Hematopoietic multipotent progenitor cell treated with erythropoietin and hydrocortisone succinate and interleukin-3 and kit ligand, for 17 days (in vitro differentiated cells): ENCODE measurements at places on chromosomes 4 and X.

DNA sequence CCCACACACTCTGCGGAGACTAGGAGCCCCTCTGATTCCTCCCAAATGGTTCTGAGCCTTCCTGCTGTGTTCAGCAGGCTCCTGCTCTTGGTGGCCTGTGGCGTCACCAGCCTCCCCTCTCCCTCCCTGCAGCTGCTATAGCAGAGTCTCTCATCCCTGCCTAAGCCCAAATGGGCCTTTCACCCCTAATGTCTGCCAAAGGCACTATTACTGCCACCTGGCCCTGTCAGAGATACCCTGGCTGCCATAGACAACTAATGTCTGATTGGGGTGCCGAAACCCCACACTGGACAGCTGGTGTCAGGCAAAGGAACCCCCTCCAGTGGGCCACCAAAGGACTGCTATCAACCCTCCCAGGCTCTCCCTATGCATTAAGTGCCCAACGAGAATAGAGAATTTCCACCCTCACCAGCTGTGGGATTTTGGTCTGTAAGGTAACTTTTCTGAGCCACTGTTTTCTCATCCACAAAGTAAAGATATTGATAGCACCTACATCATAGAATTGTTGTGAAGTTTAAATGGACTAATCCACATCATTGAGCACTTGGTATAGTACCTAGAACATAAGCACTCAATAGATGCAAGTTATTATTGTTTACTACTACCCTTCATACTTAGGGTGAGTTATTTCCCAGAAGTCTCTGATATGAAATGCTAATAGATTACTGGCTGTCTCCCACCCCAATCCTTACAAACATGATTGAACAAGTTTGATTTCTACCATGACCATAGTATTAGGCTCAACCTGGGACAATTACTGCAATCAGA is 421.3 kb downstream of the MID1IP1 start:
- DNase-seq, result no peak

DNA sequence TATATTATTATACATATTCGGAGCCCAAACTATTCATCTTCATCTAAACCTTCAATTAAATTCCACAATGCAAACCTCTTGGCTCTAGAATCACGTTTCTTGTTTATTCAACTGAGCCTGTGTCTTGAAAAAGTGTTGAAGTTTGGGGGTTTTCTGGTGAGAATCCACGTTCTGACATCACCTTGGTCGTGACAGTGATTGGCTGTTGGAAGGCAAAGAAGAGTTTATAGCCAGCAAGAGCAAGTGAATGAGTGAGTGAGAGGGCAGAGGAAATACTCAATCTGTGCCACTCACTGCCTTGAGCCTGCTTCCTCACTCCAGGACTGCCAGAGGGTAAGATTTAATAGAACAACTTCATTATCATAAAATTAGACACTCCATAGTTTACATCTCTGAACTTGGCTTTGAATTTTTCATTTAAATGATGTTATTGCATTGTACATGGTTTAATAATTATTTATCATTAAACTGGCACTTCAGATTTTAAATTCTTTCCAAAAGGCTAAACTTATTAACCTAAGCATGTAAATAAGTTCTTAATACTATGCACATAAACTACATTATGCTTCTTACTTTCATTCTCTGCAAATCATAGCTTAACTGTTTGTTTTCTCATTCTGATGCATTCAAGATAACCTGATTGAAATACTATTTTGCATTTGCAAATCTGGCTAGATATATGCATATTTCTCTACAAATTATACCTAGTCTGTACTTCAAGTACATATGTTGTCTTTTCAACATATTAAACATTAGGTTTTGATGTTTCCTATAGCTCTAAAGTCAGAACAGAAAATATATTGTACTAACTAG is at the start of gene IBSP:
IBSP (plus strand) TSS at position 254 of the 813 bp plus-strand sequence. CDS start 2,808 bp downstream, outside the sequence.
- no peak for DNase-seq

DNA sequence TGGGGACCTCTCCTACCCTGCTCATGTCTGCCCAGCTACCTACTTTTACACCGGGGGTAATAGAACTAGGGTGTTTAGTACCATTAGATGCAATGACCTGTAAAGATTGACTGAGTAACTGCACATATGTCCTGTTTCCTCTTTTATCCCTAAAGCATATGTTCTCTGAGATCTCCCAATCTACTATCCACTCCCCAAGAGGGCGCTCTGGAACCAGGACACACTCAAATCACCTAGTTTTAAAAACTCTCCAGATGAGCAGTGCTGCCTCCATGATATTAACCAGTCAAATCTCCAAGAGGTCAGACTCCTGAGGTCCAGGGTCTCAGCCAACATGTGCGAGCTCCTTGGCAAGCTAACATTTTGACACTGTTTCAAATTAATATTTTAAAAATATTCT is 87.0 kb upstream of the TSPAN5 start:
- peak; percentile 54 for DNase-seq

- DNase-seq, result no peak
Measured at GRCh38 chrX:1215123-1215823, 2.8 kb upstream of the CRLF2 start.

GRCh38 chr4:101192244-101192643 is 155.1 kb downstream of the PPP3CA start:
- no peak for DNase-seq

DNA sequence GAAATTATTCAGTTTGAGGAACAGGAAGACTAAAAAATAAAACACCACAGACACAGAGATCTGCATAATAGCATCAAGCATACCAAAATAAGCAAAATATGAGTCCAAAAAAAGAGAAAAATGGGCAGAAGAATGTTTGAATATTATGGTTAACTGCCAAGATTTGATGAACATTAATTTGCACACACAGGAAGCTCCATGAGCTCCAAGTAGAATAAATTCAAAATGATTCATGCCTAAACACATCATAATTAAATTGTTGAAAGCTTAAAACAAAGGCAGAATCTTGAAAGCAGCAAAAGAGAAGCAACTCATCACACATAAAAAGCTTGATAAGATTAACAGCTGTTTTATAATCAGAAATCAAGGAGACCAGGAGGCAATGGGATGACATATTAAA is 156.6 kb upstream of the ARSJ start:
- no peak for DNase-seq

DNA sequence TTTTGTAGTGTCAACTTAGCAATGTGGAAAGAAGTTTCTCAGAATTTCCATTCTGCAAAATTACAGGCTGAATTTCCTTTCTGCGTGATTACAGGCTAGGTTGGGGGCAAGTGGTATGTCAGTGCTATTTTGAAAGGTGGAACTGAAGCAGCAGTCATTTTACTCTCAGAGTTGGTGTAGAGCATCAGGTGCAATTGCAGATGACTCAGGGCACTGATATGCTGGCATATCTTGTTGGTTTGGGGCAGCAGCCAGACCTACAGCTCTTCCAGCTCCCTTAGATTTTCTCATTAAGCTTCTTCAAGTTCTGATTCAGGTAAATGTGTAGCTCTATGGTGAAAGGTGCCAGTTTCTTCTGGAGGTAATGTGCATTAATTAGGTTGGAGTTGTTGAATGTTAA is 930.7 kb upstream of the PCDH10 start:
- DNase-seq, result no peak

DNA sequence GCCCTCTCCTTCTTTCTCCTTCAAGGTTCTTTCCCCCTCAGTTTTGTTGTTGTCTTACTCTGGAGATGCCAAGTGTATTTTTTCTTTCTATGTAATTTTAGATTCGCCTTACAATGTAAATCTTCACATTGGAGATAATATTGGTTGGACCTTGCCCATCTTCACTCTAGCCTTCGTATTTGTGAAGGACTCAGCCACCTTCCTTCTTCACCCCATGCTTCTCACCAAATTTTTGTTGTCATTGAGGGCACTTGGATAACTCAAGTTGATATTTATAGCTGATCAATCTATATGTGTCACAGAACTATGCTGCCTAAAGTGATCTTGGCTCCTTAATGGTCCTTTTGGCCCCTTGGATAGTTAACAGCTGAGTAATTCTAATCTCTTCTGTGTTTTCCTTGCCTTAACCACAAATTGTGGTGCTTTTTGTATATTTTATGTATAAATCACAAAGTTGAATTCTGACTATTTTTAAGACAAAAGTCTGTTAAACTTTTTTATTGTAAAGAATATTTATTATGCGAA is 6.5 kb downstream of the SPRY1 start:
- no peak for DNase-seq

DNA sequence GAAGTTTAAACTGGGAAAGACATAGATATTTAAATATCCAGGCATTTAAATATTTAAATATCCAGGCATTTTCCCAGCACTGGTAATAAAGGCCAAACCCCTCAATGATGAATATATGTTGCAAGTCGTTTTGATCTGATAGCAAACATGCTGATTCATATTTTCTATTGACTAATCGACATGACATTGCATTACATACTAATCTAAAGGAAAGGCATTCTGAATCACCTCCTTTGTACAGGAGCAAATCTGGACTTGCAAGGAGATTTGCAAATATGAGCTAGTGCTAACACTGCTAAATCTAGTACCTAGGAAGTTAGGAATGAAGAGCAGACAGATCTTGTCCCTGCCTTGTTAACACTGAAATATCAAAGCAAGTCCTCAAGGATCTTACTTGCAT is 207.3 kb downstream of the SLC7A11 start:
- DNase-seq, result peak; percentile 5

DNA sequence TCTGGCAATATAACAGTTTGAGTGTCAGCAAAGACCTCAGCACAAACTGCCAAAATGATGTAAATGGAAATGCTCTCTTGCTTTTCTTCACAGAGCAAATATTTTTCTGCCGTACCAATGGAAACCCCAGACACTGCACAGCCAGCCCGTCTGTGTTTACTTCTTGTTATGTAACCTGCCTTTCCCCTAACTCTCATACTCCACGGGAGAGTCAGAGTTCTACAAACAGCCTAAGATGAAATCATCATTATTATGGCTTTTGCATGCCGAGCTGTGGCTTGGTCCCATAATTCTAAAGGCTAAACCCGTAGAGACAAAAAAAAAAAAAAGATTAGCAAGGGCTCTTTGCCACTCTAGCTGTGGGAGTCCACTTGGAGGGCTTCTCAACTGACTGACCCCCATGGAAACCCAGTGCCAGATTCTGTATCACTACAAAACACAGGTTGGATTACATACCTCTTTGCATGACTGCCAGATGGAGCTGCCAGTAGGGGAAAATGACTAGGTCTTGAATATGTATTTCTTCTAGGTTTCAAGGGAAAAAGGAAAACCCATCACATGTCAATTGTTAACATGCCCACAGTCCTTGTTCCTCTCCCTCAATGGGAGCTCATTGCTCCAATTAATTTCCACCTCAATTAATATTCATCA is 197.2 kb upstream of the CNKSR2 start:
- DNase-seq, result no peak

DNA sequence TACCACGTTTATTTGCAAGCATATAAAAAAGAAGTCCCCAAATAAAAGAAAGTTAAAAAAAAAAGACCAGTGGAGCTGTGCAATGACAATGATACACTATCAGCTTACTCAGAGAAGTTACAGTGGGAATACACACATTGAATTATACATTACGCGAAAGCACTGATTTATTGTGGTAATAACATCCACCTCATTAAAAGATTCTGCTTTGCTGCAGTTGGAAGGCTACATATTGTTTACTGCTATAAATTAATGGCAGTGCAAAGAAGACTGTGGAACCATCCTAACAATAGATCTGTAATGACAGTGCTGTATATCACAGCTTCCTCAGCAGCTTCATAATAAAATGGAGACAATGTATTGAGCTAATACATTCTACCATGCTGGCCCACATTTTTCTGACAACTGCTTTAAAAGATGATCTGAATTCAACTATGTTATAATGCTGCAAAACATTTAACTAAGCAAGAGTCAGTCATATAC is 142.5 kb upstream of the MAB21L2 start:
- DNase-seq, result no peak

DNA sequence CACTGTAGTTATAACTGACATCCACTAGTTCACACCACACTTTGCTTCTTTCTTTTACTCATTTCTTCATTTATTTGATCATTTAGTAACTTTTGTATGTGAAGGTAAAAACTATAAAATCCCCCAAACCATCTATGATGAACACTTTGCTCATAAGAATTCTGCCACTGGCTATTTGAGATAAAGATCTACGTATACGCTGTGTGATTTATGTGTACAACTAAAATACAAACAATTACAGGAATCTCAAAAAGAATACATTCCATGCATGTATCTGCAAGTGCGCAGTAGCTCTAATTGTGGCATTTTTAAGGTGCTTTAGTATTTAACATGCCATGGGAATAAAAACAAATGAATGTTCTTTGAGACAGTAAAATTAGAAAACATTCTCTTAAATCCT is 156.9 kb upstream of the NAP1L5 start:
- DNase-seq, result no peak

DNA sequence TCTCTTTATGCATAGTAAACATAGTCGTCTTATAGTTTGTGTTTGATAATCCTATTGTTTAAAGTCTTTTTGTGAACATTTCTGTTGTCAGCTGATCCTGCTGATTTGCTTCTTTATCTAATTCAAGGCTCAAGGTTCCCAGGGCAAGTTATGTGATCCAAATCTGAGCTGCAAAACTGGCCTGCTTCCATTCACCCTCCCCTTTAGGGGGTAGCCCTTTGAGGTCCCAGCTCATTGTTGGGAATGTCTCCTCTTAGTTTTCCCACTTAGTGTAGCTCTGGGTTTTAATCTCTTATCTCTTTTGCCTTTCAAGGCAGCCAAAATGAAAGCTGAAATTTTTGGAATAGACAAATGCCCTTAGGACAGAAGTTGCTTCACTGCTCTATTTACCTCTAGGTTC is 40.2 kb upstream of the MAGED1 start:
- no peak for DNase-seq

- DNase-seq, result no peak
Measured at GRCh38 chrX:103170216-103170615, 44.7 kb upstream of the BEX4 start.

GRCh38 chr4:151227731-151228130 is 49.2 kb upstream of the PRSS48 start:
- no peak for DNase-seq

GRCh38 chrX:40098264-40099054 is 701 bp upstream of the BCOR start:
- DNase-seq, result no peak

GRCh38 chr4:176359590-176359989 is 39.8 kb downstream of the SPCS3 start:
- no peak for DNase-seq

DNA sequence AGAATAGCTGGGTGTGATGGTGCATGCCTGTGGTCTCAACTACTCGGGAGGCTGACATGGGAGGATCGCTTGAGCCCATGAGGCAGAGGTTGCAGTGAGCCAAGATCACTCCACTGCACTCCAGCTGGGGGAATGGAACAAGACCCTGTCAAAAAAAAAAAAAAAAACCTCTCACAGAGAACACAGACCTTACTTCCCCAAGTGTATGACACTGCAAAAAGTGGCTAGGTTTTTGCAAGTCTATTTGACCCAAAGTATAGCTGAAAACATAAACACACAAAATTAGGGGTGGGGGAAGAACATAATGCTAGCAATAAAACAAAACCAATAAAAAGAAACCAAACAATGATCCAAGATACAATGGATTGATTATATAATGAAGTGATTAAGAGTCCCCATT is 6.7 kb downstream of the LAMP2 start:
- DNase-seq, result no peak

- no peak for DNase-seq
Measured at GRCh38 chrX:149032449-149032848, 472.7 kb downstream of the IDS start.

- DNase-seq, result no peak
Measured at GRCh38 chr4:3871181-3871852, 105.1 kb downstream of the ADRA2C start.
